ENCODE measurements at places on chromosomes 5 and 9.

DNA sequence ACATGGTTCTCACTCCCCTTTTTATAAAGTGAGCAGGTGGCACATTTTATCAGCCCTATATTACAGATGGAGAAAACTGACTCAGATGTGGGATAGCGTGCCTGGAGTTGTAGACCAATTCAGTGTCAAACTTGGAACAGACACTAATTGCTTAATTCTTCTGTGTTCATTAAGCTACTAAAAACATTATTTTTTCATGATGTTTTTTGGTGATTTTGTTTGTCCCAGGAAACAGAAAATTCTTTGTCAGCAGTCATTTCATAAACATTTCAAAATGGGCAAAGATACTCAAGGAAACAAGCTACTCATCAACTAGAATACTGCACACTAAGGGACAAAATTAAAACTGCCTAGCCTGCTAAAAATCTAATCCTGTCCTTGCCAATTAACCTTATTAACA is 2.2 kb downstream of the ABHD17B start:
- DNase-seq: no peak

GRCh38 chr5:143582869-143583268 is 179.4 kb upstream of the NR3C1 start:
- DNase-seq: no peak

DNA sequence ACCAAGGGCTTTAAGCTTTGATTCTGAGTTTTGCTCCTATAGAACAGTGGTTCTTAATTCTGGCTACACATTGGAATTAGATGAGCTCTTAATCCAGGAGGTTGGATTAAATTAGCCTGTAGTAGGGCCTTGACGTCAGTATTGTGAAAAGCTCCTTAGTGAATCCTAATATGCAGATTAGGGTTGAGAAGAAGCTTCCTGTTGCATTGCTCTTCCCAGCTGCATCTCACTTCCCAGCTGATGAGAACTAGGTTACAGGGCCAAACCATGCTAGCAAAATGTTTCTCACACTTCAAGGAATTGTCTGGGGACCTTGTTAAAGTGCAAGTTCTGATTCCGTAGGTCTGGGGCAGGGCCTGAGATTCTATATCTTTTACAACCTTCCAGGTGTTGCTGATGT is 300.0 kb downstream of the ZSWIM6 start:
- DNase-seq: no peak

DNA sequence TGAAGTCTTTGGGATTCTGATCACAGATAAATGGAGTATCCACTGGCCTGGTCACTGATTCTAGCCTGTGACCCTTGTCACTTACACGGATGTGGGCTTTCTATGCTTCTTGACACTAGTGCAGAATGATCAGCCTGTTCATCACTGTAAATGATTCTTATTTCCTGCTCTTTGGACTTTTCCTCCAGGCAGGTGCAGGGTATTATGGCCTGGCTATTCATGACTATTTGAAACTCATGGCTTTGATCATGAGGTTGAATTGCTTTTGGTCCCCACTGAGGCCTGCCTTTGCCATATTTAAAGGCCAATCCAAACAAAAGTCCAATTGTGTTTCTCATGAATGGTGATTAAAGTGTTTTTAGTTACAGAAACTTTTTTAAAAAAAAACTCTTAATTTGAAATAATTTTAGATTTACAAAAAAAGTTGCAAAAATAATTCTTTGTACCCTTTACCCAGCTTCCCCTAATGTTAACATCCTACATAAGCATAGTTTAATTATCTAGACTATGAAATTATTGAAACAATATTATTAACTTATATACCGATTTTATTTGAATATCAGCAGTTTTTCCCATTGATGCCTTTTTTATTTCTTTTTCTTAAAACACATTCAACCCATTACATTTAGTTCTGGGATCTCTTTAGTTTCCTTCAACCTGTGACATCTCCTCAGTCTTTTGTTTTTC is 68.1 kb downstream of the GALNT10 start:
- no peak for DNase-seq

- no peak for DNase-seq
Measured at GRCh38 chr9:34463098-34463900, 4.7 kb downstream of the DNAI1 start.

GRCh38 chr9:84062538-84062937 is 81.9 kb downstream of the RMI1 start:
- no peak for DNase-seq

DNA sequence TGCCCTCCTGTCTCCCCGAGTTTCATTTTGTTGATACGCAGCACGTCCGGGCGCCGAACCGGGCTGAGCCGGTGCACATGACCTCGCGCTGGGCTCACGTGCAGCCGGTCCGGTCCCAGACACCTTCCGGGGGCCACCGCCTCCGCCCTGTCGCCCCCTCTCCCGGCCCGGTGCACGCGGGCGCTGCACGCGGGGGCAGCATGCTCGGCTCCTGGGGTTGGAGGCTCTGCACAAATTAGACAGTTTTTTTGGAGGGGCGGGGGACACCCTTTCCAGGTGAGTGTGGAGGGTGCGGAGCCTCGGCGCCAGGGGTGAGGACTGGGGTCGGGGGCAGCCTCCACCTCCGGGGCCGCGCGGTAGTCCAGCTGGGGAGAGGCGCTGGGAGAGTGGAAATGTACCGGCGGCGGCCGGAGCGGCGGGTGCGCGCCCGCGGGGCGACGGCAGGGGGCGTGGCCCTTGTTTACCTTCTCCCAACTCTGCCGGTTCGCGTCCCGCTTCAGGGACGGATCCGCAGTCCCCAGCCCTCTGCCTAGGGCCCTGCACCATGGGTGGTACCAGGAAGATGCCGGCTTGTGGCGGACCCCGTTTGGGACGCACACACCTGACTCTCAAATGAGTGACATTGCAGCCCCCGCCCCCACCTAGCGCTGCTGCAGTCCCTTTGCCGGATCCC is 1.1 kb downstream of the JADE2 start:
- DNase-seq: peak; percentile 56

- DNase-seq: no peak
Measured at GRCh38 chr5:174317256-174317894, 271.9 kb downstream of the NSG2 start.

DNA sequence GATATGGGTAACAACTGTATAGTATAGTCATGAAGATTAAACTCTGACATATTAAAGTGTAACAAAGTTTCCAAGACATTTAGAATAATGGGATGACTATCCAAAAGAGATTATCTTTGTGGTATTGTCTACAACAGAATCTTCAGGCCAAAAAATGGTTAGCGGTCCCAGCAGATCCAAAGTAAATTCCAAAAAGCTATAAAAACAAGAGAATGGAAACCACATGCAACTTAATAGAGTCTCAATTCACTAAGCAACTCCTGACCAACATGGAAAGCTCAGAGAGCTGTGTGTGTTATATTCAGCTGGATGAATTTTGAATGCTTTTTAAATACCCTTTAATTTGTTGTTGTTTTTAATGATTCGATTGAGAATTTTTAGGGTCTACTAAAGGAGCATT is 688.2 kb downstream of the CETN3 start:
- no peak for DNase-seq

GRCh38 chr9:107949061-107949460 is 459.5 kb upstream of the KLF4 start:
- DNase-seq: no peak

DNA sequence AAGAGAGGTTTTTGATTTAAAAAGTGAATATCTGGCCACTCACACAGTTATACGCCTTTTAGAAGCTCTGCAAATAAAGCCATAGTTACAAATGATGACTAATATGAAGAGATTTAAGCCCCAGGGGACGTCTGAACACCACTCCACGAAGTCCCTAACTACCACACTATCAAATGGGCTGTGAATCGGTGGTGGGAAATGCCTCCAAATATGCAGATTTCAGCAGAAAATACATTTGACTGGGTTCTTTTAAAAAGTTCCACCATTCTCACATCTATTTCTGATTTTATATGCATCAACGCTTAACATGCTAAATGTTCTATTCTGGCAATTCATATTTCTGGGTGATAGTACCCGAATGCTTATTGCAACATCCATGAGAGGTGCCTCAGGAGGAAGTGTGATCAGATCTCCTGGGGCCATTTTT is 22.5 kb downstream of the TICAM2 start:
- DNase-seq: no peak

GRCh38 chr5:145942201-145942600 is 5.8 kb downstream of the SH3RF2 start:
- no peak for DNase-seq

GRCh38 chr9:117718085-117718484 is 13.9 kb downstream of the TLR4 start:
- no peak for DNase-seq

- DNase-seq: no peak
Measured at GRCh38 chr5:64451551-64451950, 54.3 kb upstream of the RGS7BP start.

GRCh38 chr9:132507670-132508469 is 74.5 kb upstream of the BARHL1 start:
- peak; percentile 13 for DNase-seq

- DNase-seq: no peak
Measured at GRCh38 chr9:121285835-121286687, 18.1 kb downstream of the GSN start.

GRCh38 chr9:28699632-28700031 is 1126.4 kb upstream of the C9orf72 start:
- DNase-seq: no peak

GRCh38 chr9:69093471-69094103 is 58.0 kb downstream of the FXN start:
- no peak for DNase-seq

- DNase-seq: no peak
Measured at GRCh38 chr9:134591573-134591981, 50.0 kb upstream of the COL5A1 start.

- peak; percentile 59 for DNase-seq
Measured at GRCh38 chr5:392431-392988, 50.5 kb upstream of the EXOC3 start.

DNA sequence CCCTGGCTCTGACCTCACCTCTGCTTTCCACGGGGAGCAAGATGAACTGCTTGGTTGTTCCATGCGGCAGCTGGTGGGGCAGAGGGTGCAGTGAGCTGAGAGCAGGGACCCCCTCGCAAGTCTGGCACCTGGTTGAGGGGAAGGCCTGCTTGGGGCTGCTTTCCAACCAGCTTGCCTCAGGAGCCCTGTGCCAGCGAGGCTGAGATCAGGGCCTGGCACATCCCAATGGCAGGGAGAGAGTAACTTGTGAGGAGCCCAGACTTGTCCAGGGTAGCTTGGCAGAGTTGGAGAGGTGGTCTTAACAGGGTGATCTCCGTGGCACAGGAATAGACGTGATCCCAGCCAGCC is 68.9 kb downstream of the IQGAP2 start:
- DNase-seq: no peak

- DNase-seq: no peak
Measured at GRCh38 chr5:61824396-61824795, 481.6 kb upstream of the KIF2A start.

GRCh38 chr9:109579191-109579948 is 81.3 kb upstream of the PTPN3 start:
- no peak for DNase-seq

- DNase-seq: no peak
Measured at GRCh38 chr5:135085133-135085935, 51.3 kb upstream of the PITX1 start.

DNA sequence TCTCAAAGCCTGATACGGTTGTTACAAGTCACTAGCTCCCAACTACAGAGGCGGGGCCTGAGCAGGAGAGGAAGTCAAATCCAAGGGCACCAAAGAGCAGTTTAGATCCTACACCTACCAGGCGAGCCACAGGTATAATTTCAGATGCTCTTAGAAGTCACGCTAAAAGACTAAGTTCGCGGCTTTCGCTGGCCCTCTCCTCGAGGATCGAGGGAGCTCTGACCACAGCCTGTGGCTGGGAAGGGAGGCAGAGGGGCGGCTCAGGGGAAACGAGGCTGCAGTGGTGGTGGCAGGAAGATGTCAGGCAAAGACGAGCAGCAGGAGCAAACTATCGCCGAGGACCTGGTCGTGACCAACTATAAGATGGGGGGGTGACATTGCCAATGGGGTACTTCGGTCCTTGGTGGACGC is 48.6 kb downstream of the SEMA4D start:
- no peak for DNase-seq

- no peak for DNase-seq
Measured at GRCh38 chr5:59791617-59792016, 101.9 kb downstream of the PDE4D start.

DNA sequence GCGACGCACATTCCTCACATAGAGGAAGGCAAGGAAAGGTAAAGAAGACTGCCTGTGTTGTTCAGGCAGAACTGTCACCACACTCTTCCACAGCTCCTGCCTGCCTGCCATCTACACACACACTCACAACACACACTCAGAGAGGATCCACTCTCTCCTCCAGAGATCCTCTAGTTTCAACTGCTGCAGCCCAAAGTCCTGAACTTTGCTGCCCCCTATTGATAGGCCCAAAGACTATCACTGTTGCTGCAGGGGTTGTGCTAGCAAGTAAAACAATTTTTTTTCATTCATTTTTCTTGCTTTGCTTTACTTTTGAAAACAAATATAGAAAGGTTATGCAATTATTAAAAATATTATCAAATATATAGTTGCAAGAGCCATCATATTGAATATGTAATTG is 5.9 kb upstream of the CFAP90 start:
- DNase-seq: no peak

- no peak for DNase-seq
Measured at GRCh38 chr5:36900283-36900682, 23.7 kb downstream of the NIPBL start.

- DNase-seq: no peak
Measured at GRCh38 chr9:20042128-20042711, 253.4 kb upstream of the SLC24A2 start.

- DNase-seq: no peak
Measured at GRCh38 chr5:62574599-62574998, 4.0 kb upstream of the LRRC70 start.

- no peak for DNase-seq
Measured at GRCh38 chr5:160155017-160155750, 35.9 kb upstream of the PWWP2A start.

DNA sequence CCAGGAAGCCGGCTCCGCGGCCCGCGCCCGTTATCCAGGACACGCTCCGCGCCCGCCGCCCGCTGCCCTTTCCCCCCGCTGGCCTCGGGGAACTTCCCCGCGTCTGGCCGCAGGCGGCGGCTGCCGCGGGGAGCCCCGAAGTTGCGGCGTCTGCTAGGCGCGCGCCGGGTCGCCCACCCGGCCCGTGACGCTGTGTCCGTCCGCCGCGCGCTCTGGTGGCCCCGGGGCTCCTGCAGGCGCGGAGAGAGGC is 621 bp upstream of the GCNT4 start:
- peak; percentile 16 for DNase-seq

DNA sequence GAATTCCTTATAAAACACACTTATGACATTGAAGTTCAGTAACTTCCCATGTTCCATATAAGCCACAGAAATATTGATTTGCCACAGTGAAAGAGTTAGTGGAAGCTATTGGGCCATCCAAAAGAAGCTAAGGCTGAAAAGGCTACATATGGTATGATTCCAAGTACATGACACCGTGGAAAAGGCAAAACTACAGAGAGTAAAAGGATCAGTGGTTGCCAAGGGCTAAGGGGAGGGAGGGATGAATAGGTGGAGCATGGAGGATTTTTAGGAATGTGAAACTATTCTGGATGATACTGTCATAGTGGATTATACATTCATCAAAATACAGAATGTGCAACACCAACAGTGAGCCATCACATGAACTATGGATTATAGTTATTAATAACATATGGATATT is 109.7 kb downstream of the F2RL2 start:
- no peak for DNase-seq

Data from T-helper 22 cell (primary cell).